NCI-H1694 treated with DMSO at 0.1 percent for 48 hours (cell line): ENCODE measurements at places on chromosomes 6 and 20.

- no peak for DNase-seq
Observed at GRCh38 chr6:109051301-109052017, 43.2 kb downstream of the SESN1 start.

GRCh38 chr20:50810063-50810462 lies 15.2 kb downstream of the BCAS4 start:
- DNase-seq: no peak

DNA sequence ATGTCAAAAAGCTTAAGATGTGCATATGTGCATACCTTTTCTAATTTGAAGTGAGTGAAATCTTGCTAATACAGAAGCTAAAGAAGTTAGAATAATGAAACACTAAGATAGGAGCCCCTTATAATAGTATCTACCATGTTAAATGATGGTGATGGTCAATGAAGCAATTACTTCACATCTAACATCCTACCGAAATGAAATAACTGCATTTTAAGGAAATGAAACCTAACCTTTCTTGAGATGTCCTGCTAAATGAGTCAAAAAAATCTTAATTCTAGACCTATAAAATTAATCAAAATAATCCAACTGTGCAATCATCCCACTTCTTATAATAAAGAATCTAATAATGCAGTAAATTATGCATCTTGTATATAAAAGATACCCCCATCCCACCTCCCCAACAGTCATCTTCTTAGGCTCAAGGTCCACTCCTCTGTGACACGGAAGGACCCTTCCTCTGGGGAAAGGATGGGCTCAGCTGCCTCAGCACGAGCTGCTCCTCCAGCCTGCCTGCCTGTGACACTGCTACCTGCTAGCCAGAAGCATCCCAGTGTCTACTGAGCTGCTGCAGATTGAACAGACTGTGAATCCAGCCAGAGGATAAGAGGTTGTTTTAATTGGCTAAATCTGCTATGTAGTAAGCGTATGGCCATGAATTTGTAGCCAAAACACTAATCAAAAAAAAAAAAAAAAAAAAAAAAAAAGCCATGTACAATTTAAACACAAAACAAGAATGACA lies 129.6 kb upstream of the BEND3 start:
- peak; percentile 80 for DNase-seq

GRCh38 chr6:69438113-69438512 lies 358.7 kb downstream of the LMBRD1 start:
- DNase-seq: no peak

- no peak for DNase-seq
Observed at GRCh38 chr6:34096193-34096592, 49.7 kb downstream of the GRM4 start.

- no peak for DNase-seq
Observed at GRCh38 chr20:43568706-43569105, 9.9 kb downstream of the SGK2 start.

DNA sequence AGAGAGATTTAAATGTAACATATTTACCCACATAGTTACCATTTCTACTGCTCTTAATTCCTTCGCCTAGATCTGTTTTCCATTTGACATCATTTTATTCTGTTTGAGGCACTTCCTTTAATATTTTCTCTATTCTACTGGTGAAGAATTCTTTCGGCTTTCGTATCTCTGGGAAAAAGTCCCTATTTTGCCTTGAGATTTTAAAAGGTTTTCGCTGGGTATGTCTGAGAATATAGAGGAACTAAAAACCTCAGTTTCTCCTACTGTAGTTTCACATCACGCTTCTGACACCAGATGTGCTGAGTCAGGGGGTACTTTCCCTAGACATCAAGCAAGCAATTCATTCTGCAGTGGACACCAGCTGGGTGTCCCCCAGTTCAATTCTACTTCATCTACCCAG lies 61.7 kb downstream of the E2F3 start:
- no peak for DNase-seq

DNA sequence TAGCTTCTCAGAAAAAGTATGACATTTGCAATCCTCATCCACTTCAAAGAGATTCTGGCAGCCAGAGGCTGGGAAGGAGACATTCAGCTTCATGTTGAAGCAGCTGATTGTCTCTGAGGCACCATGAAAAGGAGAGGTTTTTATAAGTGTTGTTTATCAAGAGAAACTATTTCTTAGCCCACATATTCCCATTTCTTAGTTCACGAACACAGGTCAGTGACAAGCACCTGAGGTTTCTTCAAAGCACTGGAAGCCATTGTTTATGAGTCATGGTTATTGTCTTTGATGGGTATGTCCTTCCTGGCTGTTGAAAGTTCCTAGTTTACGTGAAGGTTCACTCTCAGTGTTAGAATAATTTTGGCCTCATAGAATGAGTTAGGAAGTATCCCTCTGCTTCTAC lies 3.0 kb upstream of the DDX43 start:
- no peak for DNase-seq

GRCh38 chr20:38543014-38543906 lies 37.7 kb upstream of the ADIG start:
- no peak for DNase-seq

DNA sequence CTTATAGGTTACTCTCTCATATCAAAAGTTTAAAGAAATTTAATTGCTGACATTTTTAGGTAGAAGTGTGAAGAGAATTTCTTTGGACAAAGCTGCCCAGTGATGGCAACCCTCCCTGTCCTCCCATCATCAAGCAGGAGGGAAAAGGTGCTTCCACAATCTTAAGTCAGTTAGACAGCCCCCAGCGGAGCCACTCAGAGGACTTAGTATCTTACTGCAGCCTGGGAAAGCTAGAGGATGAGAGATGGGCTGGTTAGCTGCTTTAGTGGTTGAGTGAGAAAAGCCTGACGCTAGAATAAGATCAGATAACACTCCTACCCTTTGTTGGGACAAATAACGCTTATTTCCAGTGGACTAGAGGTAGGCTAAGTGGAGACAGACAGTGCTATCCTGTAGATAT lies 227.1 kb downstream of the RFPL4B start:
- no peak for DNase-seq

DNA sequence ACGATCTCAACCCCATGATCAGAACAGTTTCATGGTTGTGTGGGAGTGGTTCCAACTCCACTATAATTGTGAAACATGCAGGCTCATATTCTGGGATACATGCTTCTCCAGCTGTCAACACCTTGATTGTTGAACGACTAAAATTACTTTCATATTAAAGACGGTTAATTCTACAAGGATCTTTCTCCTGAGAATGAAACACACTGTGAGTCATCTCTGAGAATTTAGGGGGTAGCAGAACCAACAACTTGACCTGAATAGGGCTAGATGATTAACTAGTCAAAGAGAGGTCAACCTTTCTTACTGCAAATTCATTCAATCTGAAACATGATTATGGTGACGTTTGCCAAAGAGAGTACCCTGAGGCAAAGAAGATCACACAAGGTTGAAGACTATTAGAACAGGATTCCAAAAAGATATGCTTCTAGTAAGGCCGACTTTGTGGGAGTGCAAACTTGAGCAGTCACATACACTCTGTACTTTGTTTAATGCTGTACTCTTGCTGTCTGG lies 175.2 kb upstream of the CITED2 start:
- no peak for DNase-seq

DNA sequence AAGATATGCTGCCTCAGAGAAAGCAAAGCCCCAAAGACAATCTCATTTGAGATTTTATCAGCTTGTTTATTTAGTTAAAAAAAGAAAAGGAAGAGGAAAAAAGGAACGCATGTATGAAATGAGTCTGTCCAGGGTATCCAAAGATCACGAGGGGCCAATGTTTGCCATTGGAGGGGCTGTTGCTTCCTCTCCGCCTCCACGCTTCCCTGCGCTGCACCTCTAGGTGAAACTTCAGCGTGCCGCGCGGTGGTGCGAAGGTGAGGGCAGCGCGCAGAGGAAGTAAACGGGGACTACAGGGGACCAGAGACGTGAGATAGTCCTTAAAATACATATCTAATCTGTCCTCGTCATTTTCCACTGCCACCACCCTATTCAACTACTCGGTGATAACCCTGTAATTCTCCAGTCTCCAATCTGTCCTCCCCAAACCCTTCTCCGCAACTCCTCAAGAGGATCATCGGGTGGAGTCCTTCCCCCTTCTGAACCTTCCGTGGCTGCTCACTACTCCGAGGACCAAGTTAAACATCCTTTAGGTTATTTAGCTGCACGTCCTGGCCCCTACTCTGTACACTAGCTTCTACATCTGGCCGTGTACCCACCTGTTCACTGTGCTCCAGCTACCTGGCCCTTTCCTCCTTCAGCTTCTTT lies 1.1 kb upstream of the DCBLD1 start:
- DNase-seq: no peak

GRCh38 chr6:131427434-131428058 lies 145.5 kb upstream of the ARG1 start:
- DNase-seq: no peak

DNA sequence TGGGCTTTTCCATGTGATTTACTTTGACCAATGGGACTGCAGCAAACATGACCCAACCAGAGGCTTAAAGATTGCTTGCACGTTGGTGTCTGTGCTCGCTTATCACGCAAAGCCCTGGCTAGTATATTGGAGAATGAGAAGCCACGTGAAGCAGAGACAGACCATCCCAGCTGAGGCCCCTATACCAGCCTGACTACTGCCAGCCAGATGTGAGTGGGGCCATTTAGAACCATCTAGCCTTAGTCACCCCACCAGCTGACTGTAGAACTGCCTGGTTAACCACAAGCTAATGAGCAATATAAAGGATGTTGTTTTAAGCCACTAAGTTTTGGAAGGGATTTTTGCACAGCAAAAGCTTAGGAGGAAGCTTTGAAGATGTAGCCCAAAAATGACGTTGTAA lies 74.5 kb downstream of the MACROD2 start:
- DNase-seq: no peak

DNA sequence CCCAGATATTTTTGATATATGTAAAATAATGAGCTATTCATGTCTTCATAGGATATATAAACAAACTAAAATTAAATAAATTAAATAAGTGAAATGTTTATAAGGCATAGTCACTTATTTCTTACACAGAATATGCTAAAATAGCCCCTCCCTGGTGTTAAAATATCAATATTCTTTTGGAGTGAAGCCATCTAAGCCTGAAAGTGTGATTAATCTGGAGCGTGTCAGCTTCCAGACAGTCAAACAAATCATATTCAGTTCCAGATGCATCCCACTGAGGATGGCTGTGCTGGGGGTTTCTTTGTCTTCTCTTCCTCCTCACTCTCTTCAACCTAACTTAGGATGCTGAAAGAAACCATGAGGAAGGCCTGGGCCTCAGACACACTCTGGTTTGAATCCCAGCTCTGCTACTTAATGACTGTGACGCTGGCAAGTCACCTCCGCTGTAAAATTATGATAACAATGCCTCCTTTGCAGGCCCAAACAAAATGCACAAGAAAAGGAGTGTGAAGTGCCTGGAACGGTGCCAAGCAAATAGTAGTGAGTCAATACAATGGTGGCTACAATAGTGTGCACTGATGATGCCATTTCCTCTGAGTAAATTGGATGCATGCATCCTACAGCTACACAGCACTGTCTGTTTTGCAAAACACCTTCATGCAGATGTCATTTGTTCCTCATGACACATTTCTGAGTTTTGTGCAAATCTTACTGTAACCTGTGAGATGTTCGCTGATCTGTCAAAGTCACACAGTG lies 161.4 kb downstream of the FOXC1 start:
- DNase-seq: no peak

DNA sequence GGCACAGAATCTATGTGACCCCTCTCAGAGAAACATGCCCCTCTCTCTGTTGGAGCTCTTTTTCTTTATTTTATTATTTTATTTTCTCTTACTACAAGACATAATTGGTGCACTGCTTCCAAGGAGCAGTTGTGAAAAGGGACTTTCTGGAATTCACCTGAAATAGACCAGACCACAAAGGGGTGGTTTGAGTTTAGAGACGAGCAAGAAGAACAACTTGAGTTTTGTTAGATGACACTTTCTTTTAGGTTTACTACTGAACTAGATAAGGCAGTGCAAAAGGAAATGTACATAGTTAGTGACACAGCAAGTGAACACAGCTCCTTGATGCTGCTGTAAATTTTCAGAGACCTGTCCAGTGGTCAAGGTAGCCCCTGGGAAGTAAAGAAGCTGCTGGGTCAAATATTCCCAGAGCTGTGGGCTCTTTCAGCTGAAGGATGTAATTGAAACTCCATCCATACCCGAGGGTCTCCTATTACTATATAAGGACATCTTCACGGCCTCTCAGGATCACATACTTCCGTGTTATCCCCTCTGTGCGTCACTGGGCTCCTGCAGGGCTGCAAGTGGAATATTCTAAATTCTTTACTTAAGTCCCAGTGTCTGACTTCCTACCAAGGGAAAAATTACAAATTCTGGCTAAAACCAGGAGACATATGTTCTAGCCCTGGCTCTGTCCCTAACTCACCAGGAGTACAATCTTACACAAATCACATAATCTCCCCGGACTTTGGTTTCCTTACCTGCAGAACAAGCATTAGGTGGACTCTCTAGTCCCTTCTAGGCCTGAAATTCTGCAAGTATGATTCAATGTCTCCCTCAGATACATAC lies 69.1 kb upstream of the ADTRP start:
- no peak for DNase-seq

- no peak for DNase-seq
Observed at GRCh38 chr6:119856136-119856535, 506.6 kb upstream of the MAN1A1 start.

DNA sequence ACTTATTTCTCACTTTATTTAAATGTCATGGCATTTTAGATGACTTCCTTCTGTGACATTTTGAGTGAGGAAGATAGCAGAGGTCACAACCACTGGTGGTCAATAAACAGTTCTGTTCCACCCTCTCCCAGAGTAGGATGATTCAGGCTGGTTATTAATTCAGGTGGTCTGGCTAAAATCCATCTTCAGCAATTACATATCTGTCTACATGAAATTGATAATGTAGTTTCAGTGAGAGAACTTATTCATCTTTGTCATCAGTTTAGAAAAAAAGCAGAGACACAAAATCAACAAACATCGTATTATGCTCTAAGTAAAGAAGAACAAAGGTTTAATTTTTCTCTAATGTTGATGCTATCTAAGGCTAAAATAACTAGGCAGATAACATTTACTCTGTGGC lies 525.5 kb downstream of the TENT5A start:
- DNase-seq: no peak

- DNase-seq: no peak
Observed at GRCh38 chr6:15026832-15027231, 219.0 kb upstream of the JARID2 start.

GRCh38 chr6:15023448-15023847 lies 222.4 kb upstream of the JARID2 start:
- DNase-seq: no peak
